ENCODE measurements at places on chromosomes 4 and X.

- H3K36me3 ChIP-seq = no peaks in the 10 kb centered on the region
- no peak for DNase-seq
- no peak overlapping the region for H3K27ac ChIP-seq
- H3K27me3 ChIP-seq = no peaks in the 10 kb centered on the region
These were observed 486.1 kb upstream of the POU3F4 start for GRCh38 chrX:83022020-83022419.

GRCh38 chr4:103156106-103156505 is 42.0 kb downstream of the CENPE start:
- H3K36me3 ChIP-seq = peaks cover 2% of the 10 kb centered on the region
- H3K4me3 ChIP-seq = no peak overlapping the region
- no peaks in the 10 kb centered on the region for H3K27me3 ChIP-seq

- H3K27me3 ChIP-seq = no peaks in the 10 kb centered on the region
- H3K27ac ChIP-seq = no peak overlapping the region
- H3K4me3 ChIP-seq = no peak overlapping the region
- H3K36me3 ChIP-seq = peaks cover 2% of the 10 kb centered on the region
- no peak for DNase-seq
These were observed 223.1 kb downstream of the CLCN4 start for GRCh38 chrX:10379878-10380277.

DNA sequence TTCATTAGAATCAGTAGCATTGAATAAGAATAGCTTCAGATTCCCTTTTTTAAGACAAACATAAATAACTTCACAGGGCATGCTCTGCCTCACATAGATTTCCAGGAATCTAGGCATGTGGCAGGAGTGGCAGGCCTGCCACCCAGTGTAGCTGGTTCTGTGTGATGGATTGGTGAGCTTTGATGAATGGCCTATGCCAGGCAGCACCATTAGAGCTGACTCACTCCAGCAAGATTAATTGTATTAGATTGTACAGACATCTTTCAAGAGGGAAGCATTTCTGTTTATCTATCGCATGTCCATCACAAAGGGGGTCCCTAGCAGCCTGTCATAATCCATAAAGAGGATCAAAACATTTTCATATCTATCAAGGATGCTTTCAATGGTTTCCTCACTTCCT is 71.9 kb downstream of the NAA11 start:
- peaks cover 6% of the 10 kb centered on the region for H3K27me3 ChIP-seq
- H3K4me1 ChIP-seq = no peaks in the 10 kb centered on the region
- no peak overlapping the region for H3K4me3 ChIP-seq
- no peak overlapping the region for H3K27ac ChIP-seq
- H3K36me3 ChIP-seq = no peaks in the 10 kb centered on the region

DNA sequence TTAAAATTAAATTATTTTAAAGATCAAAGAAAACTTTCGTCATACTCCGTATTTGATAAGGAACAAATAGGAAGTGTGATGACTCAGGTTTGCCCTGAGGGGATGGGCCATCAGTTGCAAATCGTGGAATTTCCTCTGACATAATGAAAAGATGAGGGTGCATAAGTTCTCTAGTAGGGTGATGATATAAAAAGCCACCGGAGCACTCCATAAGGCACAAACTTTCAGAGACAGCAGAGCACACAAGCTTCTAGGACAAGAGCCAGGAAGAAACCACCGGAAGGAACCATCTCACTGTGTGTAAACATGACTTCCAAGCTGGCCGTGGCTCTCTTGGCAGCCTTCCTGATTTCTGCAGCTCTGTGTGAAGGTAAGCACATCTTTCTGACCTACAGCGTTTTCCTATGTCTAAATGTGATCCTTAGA is at the start of gene CXCL8:
Gene CXCL8 (plus strand): TSS at position 217 of the 426 bp plus-strand sequence. CDS start 90 bp downstream, at position 307.
- H3K36me3 ChIP-seq = no peaks in the 10 kb centered on the region
- H3K27me3 ChIP-seq = peaks cover 6% of the 10 kb centered on the region
- H3K27ac ChIP-seq = no peak within 1 kb of the TSS
- DNase-seq = no peak
- H3K4me1 ChIP-seq = no peaks in the 10 kb centered on the region

- DNase-seq = no peak
- H3K27me3 ChIP-seq = peaks cover 65% of the 10 kb centered on the region
- peaks cover 4% of the 10 kb centered on the region for H3K4me1 ChIP-seq
- H3K36me3 ChIP-seq = no peaks in the 10 kb centered on the region
- no peak overlapping the region for H3K27ac ChIP-seq
These were observed 243.8 kb upstream of the JADE1 start for GRCh38 chr4:128565565-128566186.

GRCh38 chr4:141999446-142000143 is 363.2 kb downstream of the IL15 start:
- H3K36me3 ChIP-seq = peaks cover 2% of the 10 kb centered on the region
- H3K27ac ChIP-seq = no peak overlapping the region
- no peak overlapping the region for H3K4me3 ChIP-seq
- no peaks in the 10 kb centered on the region for H3K4me1 ChIP-seq
- no peak for DNase-seq
- peaks cover 4% of the 10 kb centered on the region for H3K27me3 ChIP-seq

DNA sequence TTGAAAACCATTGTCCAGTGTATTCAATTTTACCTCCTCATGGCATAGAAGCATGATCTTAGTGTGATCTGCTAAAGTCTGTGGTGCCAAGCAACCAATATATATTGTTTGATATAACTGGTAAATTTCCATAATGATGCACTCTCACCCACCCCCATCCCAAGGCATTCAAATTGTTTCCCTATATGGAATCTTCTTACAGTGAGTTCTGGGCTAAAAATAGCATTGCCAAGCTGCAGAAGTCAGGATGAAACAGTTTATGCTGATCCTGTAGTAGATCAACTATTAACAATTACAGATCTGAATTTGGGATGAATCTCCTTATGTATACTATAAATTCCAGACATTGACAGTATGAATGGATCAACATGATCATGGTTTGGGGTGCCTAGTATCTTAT is 20.9 kb downstream of the FGF13 start:
- H3K36me3 ChIP-seq = no peaks in the 10 kb centered on the region
- no peak for DNase-seq
- no peak overlapping the region for H3K4me3 ChIP-seq
- no peaks in the 10 kb centered on the region for H3K27me3 ChIP-seq

DNA sequence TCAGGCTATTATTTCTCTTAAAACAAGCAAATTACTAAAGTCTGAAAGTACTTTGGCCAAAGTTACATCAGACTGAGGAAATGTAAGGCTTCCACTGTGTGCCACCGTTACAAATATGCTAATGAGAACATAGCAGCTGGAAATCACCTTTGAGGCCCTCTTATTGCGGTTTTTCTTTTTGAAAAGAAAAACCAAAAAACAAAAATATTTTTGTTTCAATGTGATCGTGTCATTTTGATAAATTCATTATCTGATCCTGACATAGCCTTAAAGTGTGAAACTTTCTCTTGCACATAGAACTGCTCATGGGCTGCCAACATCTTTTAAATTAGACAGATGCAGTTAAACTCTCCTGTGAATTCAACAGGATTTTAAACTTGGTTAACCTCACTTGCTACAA is 2.8 kb upstream of the TIFA start:
- no peaks in the 10 kb centered on the region for H3K27me3 ChIP-seq
- H3K27ac ChIP-seq = peak overlapping the region; percentile 99
- peak overlapping the region; percentile 77 for H3K4me3 ChIP-seq
- no peaks in the 10 kb centered on the region for H3K36me3 ChIP-seq
- DNase-seq = no peak

- no peaks in the 10 kb centered on the region for H3K36me3 ChIP-seq
- H3K4me1 ChIP-seq = peaks cover 14% of the 10 kb centered on the region
- no peaks in the 10 kb centered on the region for H3K27me3 ChIP-seq
- H3K4me3 ChIP-seq = no peak overlapping the region
These were observed 63.8 kb upstream of the HPRT1 start for GRCh38 chrX:134396174-134396573.

DNA sequence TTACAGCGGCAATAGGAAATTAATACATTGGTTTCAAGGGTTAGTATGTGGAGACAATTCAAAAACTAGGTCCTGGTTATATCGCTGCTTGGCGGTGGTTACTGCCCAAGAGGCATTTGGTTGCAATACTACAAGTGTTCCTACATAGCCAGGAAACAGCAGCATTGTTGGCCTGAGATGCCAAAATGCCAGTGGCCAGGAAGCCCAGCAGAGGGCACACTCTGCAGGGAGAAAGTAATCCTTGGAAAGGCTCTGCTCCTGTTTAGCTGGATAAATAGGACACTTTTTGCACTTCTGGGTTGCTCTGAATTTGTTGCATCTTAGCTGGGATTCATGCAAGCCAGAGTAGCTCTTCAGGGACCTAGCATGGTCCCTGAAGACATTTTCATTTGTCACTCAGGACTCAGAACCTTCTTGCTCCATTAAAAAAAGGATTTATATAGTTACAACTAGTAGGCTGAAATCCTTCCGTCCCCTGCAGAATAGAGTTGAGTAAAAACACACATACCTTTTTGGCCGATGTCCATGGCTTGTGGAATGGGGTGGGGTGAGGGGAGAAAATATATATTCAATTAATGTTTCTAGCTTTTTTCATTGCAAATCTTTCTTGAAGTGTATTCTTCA is 8.1 kb upstream of the GPR119 start:
- no peak for DNase-seq
- H3K4me1 ChIP-seq = no peaks in the 10 kb centered on the region
- H3K27ac ChIP-seq = no peak overlapping the region
- peaks cover 3% of the 10 kb centered on the region for H3K36me3 ChIP-seq
- H3K27me3 ChIP-seq = peaks cover 20% of the 10 kb centered on the region

- DNase-seq = no peak
- no peaks in the 10 kb centered on the region for H3K4me1 ChIP-seq
- H3K4me3 ChIP-seq = no peak overlapping the region
- no peak overlapping the region for H3K27ac ChIP-seq
These were observed 72.9 kb upstream of the FABP2 start for GRCh38 chr4:119394826-119395225.

GRCh38 chr4:169818063-169818679 is 60.4 kb upstream of the HPF1 start:
- H3K36me3 ChIP-seq = no peaks in the 10 kb centered on the region
- no peak overlapping the region for H3K4me3 ChIP-seq
- no peak overlapping the region for H3K27ac ChIP-seq
- H3K4me1 ChIP-seq = peaks cover 3% of the 10 kb centered on the region
- no peak for DNase-seq
- H3K27me3 ChIP-seq = peaks cover 30% of the 10 kb centered on the region

GRCh38 chr4:8069102-8069752 is 89.4 kb downstream of the ABLIM2 start:
- H3K4me1 ChIP-seq = peaks cover 2% of the 10 kb centered on the region
- no peak overlapping the region for H3K4me3 ChIP-seq

- no peak overlapping the region for H3K27ac ChIP-seq
- H3K36me3 ChIP-seq = no peaks in the 10 kb centered on the region
- DNase-seq = no peak
- H3K4me1 ChIP-seq = no peaks in the 10 kb centered on the region
- peaks cover 4% of the 10 kb centered on the region for H3K27me3 ChIP-seq
These were observed 234.7 kb downstream of the LDB2 start for GRCh38 chr4:16663732-16664131.

DNA sequence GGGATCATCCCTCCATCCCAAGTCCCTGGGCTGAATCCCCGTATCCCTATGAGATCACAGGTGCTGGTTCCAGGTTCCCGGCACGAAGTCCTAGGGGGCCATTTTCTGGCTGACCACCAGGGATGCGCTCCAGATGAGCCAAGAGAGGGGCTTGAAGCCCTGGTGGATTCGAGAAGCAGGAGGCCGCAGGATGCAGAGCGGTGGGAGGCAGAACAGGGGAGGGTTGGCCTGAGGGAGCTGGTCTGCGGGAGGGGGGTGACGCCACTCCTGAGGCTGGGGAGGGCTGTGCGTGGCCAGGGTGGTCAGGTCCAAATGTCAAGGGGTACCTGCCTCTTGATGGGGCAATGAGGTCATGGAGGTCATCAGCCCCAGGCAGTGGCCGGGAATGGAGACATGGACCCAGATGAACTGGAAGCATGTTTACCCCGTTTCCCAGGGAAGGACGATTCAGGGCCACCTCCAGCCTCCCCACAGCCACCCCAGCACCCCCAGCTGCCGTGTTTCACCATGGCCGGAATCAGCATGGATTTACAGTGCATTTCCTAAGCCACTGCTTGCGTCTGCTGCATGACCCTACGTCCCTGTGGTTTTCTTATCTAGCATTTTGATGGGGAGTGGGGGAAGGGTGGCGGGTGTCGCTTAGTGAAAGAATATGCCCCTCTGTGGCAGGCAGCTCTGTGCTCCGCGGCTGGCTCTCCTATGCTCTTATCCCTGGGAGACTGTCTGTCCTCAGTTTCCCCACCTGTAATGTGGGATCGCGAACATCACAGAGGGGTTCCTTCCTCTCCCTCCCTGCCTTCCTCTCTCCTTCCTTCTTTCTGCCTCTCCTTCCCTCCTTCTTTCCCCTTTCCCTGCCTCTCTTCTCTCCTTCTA is 17.0 kb upstream of the HTRA3 start:
- H3K4me1 ChIP-seq = peaks cover 2% of the 10 kb centered on the region
- no peak overlapping the region for H3K4me3 ChIP-seq
- no peaks in the 10 kb centered on the region for H3K36me3 ChIP-seq
- peaks cover 4% of the 10 kb centered on the region for H3K27me3 ChIP-seq
- no peak for DNase-seq
- H3K27ac ChIP-seq = no peak overlapping the region

DNA sequence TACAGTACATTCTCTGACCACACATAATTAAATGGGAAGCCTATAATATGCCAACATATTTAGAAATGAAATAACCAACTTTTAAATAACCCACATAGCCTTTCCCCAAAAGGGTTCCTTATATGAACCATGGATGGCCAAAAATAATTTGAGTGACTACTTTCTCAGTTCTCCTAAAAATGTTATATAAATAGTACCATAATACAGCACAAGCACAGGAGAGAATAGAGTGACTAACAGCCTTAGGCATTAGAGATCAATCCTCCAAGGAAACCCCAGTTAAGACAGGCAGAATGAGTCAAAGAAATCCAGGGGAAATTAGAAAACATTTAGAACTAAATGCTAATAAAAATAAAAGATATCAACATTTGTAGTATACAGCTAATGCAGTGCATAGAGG is 50.2 kb downstream of the ANKRD17 start:
- DNase-seq = no peak
- H3K27me3 ChIP-seq = no peaks in the 10 kb centered on the region

GRCh38 chrX:119442286-119442685 is 26.0 kb upstream of the SLC25A5 start:
- no peak overlapping the region for H3K4me3 ChIP-seq
- H3K27me3 ChIP-seq = no peaks in the 10 kb centered on the region
- no peak for DNase-seq
- no peaks in the 10 kb centered on the region for H3K36me3 ChIP-seq
